ENCODE measurements at places on chromosomes 2 and 18. TPM values are rescaled to one million over a fixed set of nuclear protein-coding genes. Genes with fewer than 3 reads are reported as not detected.

Gene GREB1
- total RNA-seq = 2.3 TPM

Gene EHBP1
- total RNA-seq = 45.8 TPM

Gene LRATD1
- 8.0 TPM for total RNA-seq

Gene ESPNL
- 0.09 TPM for total RNA-seq

Gene MAPRE3
- 27.1 TPM for total RNA-seq

Gene DYNAP
- total RNA-seq = not detected

Gene CDH2
- 0.68 TPM for total RNA-seq

Gene PTRHD1
- 24.6 TPM for total RNA-seq

Gene NEB
- total RNA-seq = 0.83 TPM

Gene SERPINB4
- total RNA-seq = not detected

Gene DCDC2C
- total RNA-seq = not detected

Gene COLEC12
- total RNA-seq = 79.2 TPM

Gene GPR45
- not detected for total RNA-seq

Gene VAMP5
- total RNA-seq = 87.0 TPM

Gene CLEC4F
- 0.71 TPM for total RNA-seq

Gene R3HDM1
- 22.1 TPM for total RNA-seq

Gene GKN2
- 53.3 TPM for total RNA-seq

Gene ZEB2
- total RNA-seq = 220 TPM

Gene PROM2
- total RNA-seq = 6.0 TPM

Gene SRD5A2
- total RNA-seq = 1.2 TPM

Gene AGFG1
- total RNA-seq = 100 TPM

Gene PMAIP1
- total RNA-seq = 1.6 TPM

Gene GPAT2
- total RNA-seq = 4.3 TPM

Gene ANKRD29
- 56.5 TPM for total RNA-seq

Measured in lower lobe of right lung (tissue), 2 donors.